ENCODE measurements at places on chromosomes 3 and 15. TPM values are rescaled to one million over a fixed set of nuclear protein-coding genes. Genes with fewer than 3 reads are reported as not detected.

The STRIT1 gene
- not detected for total RNA-seq

The FEZF2 gene
- total RNA-seq: not detected

The VPS39 gene
- 17.8 TPM for total RNA-seq

The PLA2G4E gene
- not detected for total RNA-seq

The NR2E3 gene
- total RNA-seq: not detected

The CDCP1 gene
- 9.5 TPM for total RNA-seq

The BFSP2 gene
- not detected for total RNA-seq

The SEC61A1 gene
- 129 TPM for total RNA-seq

All from A549 treated with ZK216348 at 1 μM for 4 hours (cell line).